ENCODE measurements at places on chromosomes 3 and 15. TPM values are rescaled to one million over a fixed set of nuclear protein-coding genes. Genes with fewer than 3 reads are reported as not detected.

Gene GPR62
- total RNA-seq: not detected

Gene GPR149
- total RNA-seq: not detected

Gene GASK1A
- total RNA-seq: 1.1 TPM

Gene CFAP91
- 2.2 TPM for total RNA-seq

Gene UROC1
- not detected for total RNA-seq

Gene LRTM1
- not detected for total RNA-seq

Gene LRRC2
- total RNA-seq: not detected

Gene GTF2A2
- 80.9 TPM for total RNA-seq

Gene GRK7
- total RNA-seq: not detected
